ENCODE measurements at places on chromosomes 5 and 9.

- no peak for DNase-seq
These were observed 39.8 kb downstream of the ADRA1B start for GRCh38 chr5:159956074-159956473.

GRCh38 chr9:86322973-86323644 is 31.1 kb downstream of the TUT7 start:
- DNase-seq = no peak

DNA sequence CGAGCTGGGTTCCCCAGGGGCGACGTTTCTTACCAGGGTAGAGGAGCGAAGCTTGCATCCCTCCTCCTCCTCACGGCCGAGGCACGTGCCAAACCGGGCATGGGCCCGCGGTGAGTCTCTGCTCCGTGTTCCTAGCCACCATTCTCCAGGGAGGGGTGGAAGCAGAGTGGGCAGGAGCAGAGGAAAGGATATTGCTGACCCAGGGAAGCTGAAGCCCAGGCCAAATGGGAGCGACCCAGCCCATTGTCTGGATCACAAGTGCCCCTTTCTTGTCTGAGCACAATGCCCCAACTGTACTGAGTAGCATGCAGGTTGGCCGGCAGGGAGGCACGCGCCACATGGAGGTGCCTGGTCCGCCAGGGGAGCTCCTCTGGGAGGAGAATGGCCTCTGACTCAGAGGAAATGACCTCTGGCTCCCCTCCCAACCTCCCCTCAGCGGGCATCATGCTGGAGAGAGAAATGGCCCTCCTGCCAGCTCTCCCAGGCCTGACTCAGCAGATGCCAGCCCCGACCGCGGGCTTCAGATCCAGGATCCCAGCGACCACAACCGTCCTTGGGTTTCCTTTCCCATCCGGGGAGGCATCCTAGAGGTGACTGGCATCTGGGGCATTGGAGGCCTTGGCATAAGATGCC is 1.1 kb downstream of the PRR7 start:
- no peak for DNase-seq

DNA sequence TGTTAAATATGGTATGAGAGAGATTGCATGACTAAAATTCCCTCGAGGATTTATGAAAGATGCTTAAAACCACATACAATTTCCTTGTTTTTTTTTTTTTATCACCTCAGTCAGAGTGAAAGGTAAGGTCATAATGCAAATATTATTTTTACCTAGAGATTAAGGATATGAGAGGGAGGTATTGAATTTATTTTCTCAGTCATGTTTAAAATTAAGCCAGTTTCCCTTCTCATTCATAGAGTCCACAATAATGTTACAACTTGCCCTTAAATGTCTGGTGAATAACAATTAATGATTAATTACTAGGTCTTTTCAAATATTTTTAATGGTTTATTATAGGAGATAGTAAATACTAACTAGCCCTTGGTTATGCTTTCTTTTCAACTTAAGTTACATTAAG is 144.9 kb upstream of the HAPLN1 start:
- no peak for DNase-seq

DNA sequence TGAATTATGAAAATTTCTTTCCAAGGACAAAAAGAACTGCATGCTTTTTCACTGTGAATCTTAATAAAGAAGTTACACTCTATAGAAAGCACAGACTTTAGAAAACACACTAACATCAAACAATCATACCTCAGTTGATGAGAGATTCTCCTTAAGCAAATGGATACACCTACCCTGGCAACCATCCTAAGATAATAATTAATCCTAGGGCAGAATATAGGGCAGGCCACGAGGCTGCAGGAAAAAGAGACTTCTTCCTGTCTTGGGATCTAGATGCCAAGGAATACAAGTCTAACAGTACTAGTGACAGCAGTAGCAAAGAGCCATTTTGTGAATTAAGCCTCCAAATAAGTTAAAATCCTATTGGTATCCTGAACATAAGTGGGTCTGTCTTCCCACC is 395.4 kb downstream of the EFNA5 start:
- no peak for DNase-seq

Data from NCI-H1417 treated with DMSO at 0.1 percent for 48 hours (cell line).